KBM-7 (cell line): ENCODE measurements at places on chromosomes 3 and 15.

GRCh38 chr3:58627941-58628340 is 38.6 kb downstream of the FAM3D start:
- no peak for DNase-seq

- DNase-seq: no peak
Measured at GRCh38 chr3:167116120-167116922, 263.8 kb downstream of the ZBBX start.

GRCh38 chr3:160842021-160843005 is 86.3 kb downstream of the PPM1L start:
- no peak for DNase-seq

DNA sequence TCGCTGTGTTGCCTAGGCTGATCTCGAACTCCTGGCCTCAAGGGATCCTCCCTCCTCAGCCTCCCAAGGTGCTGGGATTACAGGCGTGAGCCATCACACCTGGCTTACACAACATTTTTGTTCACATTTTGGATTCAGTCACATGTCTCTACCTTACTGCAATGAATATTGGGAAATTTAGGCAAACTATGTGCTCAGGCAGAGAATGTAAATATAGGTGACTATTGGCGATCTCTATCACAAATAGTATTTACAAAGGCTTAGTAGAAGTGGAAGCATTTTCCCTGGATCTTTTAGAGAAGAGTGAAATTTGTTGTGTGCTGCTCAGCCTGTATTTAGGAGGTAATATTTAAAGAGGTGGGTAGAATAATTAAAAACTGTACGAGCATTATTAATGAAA is 20.7 kb downstream of the SCAANT1 start:
- DNase-seq: no peak

- DNase-seq: peak; percentile 72
Measured at GRCh38 chr3:48400824-48401433, 28.9 kb downstream of the FBXW12 start.

DNA sequence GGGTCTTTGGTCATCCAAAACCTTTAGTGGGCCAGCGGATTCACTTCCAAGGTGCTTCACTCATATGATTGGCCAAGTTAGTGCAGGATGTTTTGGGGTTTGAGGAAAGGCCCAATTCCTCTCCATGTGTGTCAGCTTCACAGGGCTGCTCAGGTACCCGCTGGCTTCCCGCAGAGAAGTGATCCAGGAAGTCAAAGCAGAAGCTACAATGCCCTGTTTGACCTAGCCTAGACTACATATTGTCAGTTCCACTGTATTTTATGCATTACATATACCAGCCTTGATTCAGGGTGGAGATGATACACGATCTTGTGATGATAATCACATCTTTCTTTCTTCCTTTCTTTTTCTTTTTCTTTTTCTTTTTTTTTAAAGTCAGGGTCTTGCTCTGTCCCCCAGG is 32.1 kb downstream of the PDE8A start:
- DNase-seq: no peak

- no peak for DNase-seq
Measured at GRCh38 chr3:49968346-49968745, 28.4 kb downstream of the RBM6 start.

DNA sequence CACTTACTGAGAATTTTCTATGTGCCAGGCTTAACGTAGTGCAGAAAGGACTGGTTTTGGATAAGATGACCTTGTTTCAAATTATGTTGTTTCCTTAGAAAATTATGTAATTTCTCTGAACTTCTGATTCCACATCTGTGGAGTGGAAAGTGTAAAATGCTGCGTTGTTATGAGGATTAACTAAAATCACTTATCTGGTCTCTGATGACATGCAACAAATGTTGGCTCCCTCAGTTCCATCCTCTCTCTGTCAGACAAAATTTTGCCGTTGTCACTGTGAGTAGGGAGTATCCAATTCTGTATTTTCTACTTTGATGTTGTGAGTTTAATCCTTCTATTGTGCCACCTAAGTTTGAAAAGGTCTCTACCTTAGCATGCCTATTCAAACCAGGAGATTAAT is 175.5 kb downstream of the KCNMB2 start:
- DNase-seq: no peak

GRCh38 chr3:3241596-3241995 is 62.1 kb upstream of the CRBN start:
- no peak for DNase-seq

DNA sequence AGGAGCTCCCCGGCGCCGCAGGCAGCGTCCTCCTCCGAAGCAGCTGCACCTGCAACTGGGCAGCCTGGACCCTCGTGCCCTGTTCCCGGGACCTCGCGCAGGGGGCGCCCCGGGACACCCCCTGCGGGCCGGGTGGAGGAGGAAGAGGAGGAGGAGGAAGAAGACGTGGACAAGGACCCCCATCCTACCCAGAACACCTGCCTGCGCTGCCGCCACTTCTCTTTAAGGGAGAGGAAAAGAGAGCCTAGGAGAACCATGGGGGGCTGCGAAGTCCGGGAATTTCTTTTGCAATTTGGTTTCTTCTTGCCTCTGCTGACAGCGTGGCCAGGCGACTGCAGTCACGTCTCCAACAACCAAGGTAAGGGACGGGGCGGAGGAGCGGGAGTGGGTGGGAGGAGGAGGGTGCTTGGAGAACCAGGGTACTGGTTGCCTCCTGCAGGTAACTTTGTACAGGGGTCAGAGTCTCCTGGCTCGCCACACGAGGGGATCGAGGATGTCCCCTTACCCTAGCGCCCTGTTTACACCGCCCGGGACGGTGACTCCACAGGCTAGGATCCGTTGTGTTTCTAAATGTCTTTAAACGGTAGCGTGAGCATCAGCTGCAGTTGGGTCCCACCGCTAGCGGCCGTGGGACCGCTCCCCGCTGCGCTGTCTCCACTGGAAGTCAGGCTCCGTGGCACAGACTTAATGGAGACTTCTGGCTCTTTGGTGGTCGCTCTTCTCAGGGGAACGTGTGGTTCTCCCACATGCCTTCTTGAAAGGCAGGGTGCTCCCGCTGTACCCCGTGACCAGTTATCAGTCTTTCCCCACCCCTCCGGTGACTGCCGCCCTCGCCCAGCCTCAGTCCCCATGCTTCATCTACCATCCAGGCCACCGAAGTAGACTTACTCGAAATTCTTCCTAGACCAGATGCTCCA is 515 bp downstream of the EPHA6 start:
- DNase-seq: peak; percentile 3

DNA sequence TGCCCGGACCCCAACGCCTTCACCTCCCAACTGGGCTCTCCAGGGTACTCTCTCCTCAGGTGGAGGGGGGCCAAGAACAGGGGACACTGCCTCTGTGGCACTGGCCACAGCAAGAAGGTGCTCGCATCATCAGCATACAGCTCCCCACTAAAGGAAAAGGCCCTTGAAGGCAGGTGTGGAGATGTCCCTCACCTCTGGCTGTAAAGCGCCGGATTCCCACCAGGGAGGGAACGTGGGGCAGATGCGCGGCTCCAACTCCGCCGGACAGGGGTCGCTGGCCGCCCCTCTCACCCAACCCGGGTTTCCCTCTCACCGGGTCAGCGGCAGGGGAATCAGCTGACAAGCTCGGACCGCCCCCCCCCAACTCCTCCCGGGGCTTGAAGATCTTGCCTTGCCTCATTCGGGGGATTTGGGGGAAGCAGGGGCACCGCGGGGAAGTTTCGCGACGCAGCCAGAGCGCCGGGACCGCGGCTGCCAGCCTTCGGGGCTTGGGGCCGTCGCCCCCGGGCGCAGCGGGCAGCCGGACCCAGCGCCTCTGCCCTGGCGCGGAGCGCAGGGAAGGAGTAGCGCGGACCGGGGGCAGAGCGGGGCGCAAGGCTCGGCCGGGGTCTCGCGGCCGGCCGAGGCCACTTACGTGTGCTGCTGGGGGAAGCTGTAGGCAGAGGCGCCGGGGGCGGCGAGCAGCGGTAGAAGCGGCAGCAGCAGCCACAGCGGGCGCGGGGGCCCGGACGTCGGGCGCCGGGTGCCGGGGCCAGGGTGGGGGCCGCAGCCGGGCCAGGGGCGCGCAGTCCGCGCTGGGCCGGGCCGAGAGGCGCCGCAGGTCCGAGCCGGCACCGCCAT is 630 bp downstream of the CACNA2D2 start:
- no peak for DNase-seq

- DNase-seq: no peak
Measured at GRCh38 chr3:36734742-36735141, 29.6 kb downstream of the DCLK3 start.

DNA sequence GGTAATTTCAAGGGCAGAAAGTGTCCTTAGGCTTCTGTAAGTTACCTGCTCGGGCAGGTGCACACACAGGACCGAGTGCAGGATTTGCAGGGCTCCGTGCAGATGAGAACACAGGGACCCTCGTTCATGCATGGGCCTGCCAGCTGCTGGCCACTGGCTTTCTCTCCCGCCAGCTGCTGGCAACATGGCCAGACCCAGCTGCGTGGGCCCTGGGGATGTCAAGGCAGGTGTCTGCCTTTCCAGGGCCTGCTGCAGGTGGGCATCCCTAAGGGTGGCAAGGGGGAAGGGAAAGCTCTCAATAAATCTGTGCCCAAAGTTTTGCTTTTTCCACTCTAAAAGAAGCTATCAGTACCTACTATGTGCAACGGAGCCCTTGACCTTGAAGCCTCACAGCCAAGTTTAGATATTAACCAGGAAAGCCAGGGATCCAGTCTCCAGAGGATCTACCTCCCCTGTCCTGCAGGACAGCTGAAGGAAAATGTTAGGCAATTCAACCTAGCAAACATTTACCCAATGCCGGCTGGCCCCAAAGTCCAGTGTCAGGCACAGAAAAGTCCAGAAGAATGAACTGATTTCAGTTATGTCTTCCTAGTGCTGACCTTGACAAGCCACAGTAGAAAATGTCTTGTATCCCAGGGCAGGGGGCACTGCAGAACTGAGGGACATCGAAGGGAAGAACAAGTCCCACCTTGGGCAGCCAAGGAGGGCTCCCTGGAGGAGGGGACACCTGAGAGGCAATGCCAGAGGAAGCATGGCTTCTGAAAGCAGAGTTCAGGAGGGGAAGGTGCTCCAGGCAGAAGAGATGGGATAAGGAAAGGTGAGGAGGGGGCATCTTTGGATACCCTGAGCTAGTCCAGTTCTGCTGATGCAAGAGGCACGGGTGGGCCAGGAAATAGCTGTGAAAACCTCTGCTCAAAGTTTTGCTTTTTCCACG is 26.4 kb downstream of the NUP210 start:
- no peak for DNase-seq
